CD8-positive, alpha-beta T cell (primary cell): ENCODE measurements at places on chromosomes 1 and 21.

GRCh38 chr1:116697548-116698243 is 30.2 kb upstream of the IGSF3 start:
- DNase-seq, result no peak

DNA sequence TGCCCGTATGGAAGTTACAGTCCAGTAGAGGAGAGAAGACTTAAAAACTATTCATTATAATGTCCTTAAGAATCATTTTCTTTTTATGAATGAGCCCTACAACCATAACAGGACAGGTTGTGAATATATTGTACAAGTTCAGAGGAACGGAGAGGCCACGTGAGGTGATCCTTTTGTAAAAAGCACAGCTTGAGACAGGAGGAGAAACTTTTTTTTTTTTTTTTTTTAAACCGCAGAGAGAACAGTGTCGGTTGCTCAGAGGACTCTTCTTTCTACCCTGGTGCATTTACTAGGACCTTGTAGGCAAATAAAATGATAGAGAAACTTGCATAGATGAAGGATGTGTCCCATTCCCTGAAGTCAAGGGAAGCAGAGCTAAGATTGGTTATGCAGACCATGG is 32.1 kb downstream of the DYRK1A start:
- DNase-seq, result no peak

DNA sequence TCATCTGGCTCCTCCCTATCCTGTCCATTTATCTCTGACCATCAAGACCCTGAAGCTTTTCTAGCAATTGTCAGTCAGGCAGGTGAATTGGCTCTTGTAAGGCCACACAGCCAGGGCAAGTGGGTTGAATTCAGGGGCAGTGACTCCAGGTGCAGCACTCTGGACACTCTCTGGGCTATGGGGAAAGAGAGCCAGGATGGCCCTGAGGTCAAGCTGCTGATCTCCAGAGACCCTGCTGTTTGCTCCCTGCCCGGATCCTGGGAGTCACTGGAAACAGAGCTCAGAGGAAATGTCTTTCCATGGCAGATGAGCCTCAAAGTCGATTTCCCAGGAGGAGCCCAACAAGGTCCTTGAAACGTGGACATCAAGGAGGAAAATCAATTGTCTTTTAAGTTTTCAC is 184.4 kb downstream of the C1orf94 start:
- DNase-seq, result no peak

DNA sequence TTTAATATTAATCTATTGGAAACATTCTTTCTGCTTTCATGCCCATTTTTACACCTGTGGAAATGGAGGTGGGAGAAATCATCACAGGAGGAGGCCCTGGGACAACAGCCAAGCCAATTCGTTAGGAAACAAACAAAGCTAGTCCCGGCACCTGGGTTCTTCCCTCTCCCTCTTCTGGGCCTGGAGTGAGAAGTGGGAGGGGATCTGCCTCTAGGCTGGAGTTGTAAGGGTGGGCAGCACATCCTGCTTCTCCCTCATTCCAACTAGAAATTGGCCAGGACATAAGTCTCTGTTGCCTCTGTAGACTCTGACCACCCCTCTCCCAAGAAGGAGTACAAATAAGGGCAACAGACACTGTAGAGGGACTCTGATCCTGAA is 20.2 kb upstream of the ERO1B start:
- DNase-seq, result no peak

DNA sequence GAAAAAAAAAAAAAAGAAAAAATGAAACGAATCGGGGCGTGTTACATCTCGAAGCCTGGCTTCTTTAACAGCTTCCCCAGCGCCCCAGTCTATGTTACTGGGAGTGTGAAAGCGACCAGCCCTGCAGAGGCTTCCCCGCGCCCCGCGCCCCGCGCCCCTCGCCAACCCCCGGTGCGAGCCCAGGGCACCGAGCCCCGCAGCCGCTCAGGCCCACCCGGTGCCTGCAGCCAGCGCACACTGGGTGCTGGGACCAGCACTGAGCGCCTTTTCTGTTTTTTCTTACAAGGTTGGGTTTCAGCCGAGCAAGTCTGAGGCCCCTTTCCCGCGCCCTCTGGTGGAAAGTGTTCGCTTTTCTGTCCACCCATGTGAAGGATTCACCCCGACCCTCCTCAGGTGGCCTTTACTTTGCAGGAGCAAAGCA is 42.1 kb upstream of the ZNF496 start:
- peak; percentile 46 for DNase-seq

GRCh38 chr1:55168353-55168752 is 46.8 kb downstream of the USP24 start:
- no peak for DNase-seq

DNA sequence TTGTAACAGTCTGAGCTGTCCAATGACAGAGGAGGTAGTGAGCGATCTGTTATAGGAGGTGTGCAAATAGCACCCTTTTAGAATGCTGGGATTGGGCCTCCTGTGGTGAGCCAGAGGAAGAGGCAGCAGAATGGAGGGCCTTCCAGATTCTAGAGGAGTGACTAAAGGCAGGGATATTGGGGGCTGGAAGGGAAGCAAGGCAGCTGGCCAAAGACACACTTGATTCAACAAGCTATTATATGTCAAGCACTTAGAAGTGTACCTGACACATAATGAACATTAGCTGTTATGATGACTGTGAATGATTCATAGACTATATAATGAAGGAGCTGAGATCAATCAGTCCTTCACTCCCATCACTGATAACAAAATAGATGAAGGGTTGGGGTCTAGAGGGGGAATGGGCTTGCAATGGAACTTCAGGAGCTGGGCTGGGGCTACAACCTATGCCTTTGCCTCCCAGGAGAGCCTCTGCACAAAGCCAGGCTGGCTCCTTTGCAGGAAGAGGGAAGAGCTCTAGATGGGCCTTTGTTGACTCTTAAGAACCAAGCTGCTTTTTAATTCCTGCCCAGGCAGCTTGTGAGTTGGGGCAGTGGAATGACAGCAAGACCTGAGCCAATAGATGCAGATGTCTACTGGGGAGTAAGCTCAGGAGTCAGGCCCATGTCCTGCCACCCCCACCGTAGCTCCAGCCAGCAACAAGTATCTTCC is 2.3 kb upstream of the MKNK1 start:
- no peak for DNase-seq

- DNase-seq, result peak; percentile 48
Measured at GRCh38 chr1:56820755-56821461, 1.7 kb upstream of the FYB2 start.

- DNase-seq, result no peak
Measured at GRCh38 chr21:34606051-34606450, 8.9 kb downstream of the RCAN1 start.

DNA sequence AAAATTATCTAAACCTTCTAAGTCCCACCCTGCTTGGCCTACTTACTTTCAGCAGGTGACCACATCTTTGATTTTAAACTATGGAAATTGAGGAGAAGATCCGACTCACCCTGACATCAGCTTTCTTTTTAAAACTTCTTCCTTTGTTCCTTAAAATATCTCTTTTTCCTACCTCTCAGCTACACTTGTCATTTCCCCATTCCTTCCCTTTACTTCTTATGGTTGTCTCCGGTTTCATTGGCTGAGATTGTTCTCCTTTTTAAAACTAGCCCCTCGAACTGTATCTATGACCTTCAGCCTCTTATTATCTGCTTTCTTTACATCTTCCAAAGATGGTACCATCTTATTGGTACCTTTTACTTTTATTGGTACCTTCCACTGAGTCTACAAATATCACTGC is 87.8 kb upstream of the NRIP1 start:
- DNase-seq, result no peak

DNA sequence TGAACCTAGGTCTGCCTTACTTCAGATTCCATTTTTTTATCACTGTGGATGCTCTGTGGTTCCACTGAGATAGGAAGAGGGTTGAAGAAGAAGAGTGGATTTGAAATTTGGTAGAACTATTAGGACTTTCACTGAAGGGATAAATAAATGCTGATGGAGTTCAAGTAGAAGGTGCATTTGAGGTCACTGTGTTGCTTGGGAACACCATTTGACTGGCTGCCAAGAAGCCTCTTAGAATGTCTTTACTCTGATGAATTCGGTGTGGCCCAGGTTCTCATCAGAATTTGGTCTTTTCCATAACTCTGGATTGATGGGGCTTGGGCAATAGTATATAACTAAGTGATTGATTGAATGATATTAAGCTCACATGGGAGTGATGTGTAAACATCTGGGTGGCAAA is 11.9 kb downstream of the XPR1 start:
- no peak for DNase-seq

DNA sequence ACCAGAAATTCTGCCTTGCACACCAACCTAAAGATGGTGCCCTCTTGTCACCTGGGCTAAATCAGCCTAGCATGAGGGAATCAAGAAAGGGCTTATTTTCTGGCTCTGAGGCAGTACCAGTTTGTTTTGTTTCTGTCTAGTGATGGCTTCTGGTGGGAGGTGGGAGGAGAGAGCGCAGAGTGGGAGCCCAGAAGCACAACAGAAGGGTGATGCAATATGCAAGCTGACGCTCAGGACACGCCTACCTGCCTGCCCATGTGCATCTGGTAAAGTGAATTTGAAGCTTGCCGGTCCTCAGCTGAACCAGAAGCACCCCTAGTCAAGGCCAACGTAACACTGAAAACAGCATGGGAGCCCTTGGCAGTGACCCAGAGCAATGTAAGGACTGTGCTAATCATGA is 138.4 kb upstream of the TIAM1 start:
- no peak for DNase-seq

DNA sequence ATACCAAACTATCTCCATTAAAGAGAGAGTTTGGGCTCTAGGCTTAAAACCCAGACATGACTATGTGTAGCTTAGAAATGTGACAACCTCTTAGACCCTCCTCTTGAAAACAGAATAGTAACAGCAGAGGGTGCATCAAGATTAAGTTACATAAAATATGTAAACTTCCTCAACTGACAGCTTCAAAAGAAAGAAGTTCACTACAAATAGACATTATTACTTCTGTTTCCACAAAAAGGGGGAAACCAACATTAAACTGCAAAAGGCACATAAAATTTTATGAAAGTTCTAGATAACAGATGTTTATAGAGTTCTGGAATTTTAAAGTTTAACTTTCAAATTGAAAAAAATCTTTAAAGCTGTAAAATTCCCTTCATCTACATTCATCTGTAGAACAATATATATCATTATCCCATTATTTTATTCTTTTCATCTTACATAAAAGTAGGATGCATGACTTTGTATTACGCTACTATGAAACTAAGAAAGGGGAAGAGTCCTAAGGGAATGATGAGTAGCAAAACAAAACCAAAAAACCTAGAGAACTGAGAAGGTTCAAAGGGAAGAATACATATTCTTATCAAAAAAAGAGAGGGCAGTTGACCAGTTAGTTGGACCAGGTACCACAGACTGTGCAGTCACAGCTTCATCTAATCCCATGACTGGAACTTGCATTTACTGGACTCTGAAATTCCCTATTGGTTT is 177.0 kb downstream of the SIPA1L2 start:
- DNase-seq, result no peak

DNA sequence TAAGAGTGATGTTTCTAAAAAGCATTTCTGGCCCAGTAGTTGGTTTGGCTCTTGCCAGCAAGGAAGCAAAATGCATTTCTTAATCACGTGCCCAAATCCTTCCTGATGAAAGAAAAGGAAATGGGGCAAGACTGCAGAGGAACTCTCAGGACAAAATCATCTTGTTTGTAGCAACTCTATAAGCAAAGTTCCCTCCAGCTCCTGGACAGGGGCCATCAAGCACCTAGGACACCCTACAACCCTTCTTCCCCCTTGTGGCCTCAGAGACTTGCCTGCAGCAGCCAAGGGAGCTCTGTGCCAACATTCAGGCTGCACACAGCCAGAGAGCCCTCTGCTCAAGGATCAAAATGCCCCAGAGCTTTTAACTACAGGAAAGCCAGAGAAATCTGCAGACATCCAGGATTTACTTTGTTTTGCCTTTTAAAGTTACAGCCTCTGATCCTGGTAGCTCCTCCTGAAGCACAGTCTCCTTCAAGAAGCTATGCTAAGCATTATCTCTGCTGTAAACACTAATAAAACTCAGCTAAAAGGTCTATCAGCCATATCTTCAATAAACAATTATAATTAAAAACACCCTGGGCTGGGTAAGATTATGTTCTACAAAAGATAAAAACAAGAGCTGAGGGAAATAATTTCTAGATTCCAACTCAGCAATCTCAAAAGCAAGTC is 105.0 kb downstream of the KIAA0319L start:
- DNase-seq, result no peak

GRCh38 chr1:68377098-68377497 is 72.7 kb downstream of the RPE65 start:
- DNase-seq, result no peak

DNA sequence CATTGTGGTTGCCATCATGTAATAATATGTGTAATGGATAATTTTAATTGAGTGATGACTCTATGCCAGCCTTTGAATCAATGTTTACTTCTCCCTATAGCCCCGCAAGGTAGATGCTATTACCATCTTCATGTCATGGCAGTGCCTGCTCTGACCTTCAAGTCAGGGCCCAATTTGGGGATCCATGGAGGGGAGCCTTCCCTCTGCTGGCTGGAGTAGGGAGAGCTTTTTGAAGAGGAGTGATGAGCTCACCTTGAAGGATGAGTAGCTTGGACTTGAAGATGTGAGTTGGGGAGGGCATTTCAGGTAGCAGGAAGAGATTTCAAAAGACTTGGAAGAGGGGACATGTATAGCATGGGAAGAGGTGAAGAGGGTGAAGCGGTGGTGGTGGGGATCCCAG is 189.2 kb downstream of the FOXD2 start:
- no peak for DNase-seq

- peak; percentile 83 for DNase-seq
Measured at GRCh38 chr21:45923146-45923545, 58.4 kb upstream of the COL6A1 start.

DNA sequence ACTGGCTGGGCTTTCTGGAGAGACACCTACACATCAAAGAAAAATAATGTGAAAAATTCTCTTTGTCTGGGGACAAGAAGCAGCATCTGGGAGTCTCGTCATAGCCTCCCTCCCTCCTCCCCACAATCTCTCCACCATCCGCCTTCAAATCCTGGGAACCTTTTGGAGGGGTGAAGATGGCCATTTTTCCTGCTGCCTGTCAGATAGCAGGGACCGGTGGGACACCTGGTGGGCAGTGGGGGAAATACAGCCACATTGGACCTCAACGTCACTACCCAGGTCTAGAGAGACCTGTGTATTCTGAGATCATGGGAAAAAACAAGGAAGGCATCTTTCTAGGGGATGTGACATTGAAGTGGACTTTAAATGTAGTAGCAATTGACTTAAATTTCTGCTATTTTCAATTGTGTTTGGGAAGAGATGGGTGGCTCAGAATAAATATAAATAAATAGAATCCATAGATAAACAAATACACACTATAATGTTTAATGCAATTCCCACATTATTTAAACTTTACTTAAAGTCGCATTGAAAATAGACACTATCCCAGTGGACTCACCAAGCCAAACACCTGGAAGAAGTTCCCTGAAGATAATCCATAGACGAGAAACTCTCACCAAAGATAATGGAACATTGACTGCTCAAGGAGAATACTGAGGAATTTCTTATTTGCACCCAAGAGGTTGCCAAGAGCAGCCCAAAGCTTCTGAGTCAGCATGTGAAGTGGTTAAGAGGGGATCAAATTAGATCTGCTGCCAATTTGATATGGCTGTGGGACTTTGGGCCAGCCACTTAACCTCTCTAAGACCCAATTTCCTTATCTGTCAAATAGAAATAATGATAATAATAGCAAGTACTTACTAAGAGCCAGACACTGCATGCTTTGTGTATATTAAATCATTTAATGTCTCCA is 147.6 kb upstream of the CAMK1G start:
- no peak for DNase-seq
